Skeletal muscle cell (primary cell): ENCODE measurements at places on chromosomes 5 and 9.

- no peak for DNase-seq
These were observed 111.5 kb upstream of the FSTL4 start for GRCh38 chr5:133723651-133724366.

- DNase-seq = no peak
These were observed 274.9 kb downstream of the NR3C1 start for GRCh38 chr5:143128412-143129071.

GRCh38 chr9:86486891-86487837 lies 133.0 kb upstream of the TUT7 start:
- DNase-seq = peak; percentile 23

GRCh38 chr5:139644001-139644456 lies 4.1 kb upstream of the CXXC5 start:
- DNase-seq = no peak

DNA sequence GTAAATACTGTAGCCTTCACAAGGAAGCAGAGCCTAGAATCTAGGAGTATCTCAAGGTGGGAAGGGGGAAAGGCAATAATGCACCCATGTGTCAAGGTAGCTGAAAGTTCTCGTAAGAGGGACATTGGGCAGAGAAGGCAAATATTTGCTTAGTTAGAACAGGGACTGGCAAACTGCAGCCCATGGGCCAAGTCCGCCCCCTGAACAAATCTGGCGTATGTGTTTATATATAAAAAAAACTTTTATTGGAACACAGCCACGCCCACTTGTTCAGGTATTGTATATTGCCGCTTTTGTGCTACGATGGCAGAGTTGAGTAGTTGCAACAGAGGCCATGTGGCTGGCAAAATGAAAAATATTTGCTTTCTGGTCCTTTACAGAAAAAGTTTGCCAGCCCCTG lies 16.1 kb downstream of the KCNN2 start:
- DNase-seq = no peak

GRCh38 chr9:106693558-106693957 lies 169.4 kb upstream of the ZNF462 start:
- no peak for DNase-seq

- DNase-seq = no peak
These were observed 79.5 kb downstream of the SEMA4D start for GRCh38 chr9:89418474-89418845.

GRCh38 chr9:82499337-82499736 lies 510.8 kb downstream of the SPATA31D1 start:
- DNase-seq = no peak

- no peak for DNase-seq
These were observed 1.2 kb downstream of the ZNF608 start for GRCh38 chr5:124745007-124745927.

DNA sequence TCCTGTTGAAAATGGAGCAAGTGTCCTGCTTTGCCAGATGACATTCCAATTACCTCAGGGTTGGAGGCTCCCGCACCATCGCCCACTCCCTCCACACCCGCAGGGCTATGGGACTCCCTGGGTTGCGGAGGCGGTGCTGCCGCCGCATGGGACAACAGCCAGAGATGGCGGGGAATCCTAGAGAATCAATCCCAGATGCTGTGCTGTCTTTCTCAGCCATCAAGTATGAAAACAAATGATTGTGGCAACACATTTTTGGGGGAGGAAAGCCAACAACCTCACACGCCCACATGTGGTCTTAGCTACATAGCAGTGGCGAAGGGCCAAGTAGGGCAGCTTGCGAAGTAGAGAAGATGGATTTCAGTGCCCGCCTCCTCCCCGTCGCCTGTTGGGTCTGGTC lies 46.7 kb downstream of the IL31RA start:
- DNase-seq = peak; percentile 84

DNA sequence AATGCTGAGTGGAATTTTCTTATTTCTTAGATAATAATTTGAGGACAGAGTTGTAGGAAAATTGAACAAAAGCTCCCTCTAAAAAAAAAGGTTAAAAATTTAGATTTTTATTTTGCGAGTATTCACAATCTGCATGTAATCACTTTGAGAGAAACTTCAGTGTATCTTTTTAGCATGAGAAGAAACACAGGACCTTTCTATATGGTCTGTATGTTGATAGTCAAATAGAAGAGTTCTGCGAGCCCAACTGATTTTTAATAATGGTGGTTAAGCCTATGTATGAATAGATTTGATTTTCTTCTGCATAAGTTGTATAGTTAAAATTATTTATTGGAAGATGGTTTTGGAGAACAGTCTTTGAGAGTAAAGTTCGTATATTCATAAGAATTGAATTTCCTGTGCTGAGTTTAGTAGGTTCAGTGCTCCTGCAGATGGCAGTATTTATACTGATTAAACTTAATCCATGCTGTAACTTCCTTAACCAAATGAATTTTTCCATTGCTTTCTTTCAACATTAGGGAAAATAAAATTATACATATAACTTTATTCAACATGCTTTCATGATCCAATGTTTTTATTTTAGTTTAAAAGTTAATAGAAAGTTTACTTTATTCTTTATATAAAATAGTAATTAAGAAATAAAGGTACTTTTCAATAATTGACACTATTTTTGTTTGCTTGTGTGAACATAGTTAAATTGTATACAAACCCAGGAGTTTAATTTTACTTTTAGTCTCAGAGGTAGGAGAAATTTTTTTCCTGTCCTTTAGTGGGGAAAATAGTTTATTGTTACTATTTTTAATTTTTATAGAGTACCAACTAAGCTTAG lies 19.6 kb downstream of the TCERG1 start:
- no peak for DNase-seq

- DNase-seq = no peak
These were observed 869 bp upstream of the ESM1 start for GRCh38 chr5:54986269-54986654.

- no peak for DNase-seq
These were observed 1123.7 kb upstream of the C9orf72 start for GRCh38 chr9:28696960-28697359.

DNA sequence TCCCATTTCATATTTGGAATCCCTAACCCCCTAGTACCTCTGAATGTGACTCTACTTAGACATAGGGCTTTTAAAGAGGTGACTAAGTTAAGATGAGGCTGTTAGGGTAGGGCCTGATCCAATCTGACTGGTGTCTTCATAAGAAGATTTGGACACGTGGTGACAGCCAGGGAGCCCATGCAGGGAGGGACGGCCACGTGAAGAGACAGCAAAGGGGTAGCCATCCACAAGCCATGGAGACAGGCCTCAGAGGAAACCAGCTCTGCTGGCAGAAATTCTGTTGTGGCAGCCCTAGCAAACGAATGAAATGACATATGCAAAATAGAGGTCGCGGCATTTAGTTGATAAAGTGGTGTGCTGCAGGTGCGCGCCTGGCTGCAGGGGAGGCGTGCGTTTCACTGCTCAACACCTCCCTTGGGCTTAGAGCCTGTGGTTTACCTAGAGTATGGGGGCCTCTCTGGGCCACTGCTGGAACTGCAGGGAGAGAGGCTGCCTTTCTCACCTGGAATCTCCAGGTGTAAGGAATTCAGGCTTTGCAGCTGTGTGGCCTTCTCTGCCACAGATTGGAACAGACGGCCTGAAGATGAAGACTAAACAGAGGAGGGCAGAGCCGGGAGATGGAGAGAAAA lies 7.1 kb upstream of the AFAP1L1 start:
- DNase-seq = no peak

GRCh38 chr9:133168432-133168831 lies 4.7 kb upstream of the GBGT1 start:
- DNase-seq = no peak

DNA sequence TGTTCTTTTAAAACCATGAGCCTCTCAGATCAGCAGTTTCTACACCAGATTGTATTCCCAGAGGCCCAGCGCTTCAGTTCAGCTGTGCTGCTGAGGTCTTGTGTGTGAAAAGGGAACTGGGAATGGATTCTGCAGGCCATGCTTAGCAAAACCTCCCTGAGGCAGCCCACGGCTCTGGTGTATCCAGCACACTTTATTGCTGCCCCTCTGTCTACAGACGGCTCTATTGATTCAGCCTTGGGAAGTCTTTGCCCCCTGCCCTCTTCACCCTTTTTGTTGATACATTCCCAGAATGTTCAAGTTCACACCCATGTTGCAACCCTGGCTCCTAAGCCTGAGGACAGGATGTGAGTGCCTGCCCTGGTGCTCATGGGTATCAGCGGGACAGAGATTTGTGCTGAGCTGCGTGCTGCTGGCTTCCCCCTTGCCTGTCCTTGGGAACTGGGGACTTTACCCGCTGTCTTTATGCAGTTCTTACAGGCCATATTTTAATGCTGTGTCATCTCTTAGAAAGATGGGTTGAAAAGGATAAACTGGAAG lies 37.3 kb downstream of the ARHGAP26 start:
- DNase-seq = no peak

GRCh38 chr9:134028575-134029247 lies 3.4 kb downstream of the BRD3OS start:
- DNase-seq = no peak

DNA sequence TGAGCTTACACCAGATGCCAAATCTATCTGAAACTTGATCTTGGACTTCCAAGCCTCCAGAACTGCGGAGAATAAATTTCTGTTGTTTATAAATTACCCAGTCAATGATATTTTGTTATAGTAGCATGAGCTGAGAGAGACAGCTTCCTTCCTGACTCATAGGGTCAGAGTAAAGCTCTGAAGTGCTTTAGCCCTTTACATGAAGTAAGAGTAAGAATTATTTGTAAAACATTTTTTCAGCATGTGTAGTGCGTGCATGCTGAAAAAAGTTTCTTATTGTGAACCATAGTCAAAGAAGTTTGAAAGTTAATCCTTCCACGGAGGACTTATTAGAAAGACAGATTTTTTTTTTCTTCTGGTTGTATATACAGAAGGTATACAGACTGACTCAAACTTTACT lies 172.4 kb downstream of the DMRT2 start:
- no peak for DNase-seq

DNA sequence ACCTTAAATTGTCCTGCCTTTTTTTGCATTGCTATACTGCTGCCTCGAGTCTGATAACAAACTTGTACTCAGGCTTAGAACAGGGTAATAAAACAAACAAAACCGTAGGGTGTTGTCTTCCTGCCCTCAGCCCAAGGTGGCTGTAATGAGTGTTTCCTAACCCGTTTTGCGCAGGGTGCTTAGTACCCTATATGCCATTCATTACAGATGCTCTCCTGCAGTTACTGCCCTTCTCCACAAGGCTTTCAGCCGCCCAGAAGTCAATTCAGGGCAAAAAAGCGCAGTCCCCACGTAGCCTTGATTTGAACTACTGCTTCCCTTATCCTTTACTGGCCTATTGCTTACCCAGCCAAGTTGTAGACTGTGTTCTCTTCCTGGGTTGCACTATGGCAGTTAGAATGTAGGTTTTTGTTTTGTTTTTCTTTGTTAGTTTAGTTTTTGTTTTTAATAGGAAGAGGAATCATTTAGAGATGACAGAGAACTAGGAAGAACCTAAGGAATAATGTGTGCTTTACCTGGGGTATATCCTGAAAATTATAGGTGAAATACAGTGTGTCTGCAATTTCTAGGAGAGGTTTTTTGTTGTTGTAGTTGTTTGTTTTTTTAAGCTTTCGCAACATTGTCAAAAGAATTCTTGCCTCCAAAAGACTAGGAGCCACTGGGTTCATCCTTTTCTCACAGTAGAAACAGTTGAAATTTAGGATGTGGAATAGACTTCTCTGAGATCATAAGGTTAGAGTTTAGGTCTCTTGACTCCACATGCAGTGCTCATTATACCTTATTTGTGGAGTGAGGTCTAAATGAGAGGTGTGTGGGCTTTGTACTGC lies 1.3 kb downstream of the HMGXB3 start:
- peak; percentile 32 for DNase-seq

DNA sequence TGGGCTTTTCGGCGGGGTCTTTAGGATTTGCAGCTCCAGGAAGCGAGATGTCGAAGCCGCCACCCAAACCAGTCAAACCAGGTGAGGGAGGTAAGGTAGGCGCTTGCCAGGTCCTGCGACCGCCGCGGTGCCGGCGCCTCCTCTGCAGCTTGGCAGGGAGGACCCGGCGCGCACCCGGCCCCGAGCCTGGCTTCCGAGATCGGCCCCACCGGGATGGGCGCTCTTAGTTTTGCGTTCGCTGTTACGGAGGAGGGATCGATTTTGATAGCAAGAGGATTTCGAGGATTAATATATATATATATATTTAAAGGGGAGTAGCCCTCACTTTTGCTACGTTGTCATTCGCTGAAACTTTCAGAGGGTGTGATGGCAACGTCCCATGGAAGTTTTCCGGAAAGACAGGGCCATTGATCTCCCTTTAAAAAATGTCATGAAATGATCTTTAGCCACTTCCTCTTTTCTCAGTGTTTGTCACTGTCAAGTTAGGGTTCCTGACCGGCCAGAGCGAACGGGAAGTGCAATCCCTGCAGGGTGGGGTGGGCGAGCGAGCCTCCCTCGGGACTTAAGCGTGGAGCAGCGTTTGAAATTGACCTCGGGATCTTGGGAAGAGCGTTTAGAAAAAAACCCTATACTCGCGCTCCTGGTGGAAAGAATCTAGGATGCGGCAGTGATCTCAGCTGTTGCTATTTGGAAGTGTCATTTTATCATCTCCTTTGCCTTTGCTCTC lies 495 bp downstream of the OSTF1 start:
- DNase-seq = no peak

DNA sequence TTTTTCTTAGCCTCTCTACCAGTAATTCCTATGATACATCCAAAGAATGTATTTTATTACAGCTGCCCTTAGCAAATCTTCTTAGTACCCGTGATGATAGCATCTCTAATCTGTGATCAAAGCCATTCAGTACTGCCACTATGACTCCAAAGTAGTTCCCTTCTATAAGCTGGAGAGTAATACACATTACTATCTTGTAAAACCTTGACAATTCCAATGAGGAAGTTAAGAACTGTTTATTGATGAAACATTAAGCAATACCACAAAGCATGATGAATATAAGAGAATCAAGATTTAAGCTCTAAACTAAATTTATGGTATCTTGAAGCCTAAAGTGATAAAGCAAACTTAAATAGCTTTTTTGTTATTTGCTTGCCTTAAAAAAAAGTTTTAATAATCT lies 86.1 kb downstream of the SMIM23 start:
- no peak for DNase-seq

- peak; percentile 73 for DNase-seq
These were observed 111.9 kb downstream of the SUSD1 start for GRCh38 chr9:112063151-112063550.

- no peak for DNase-seq
These were observed 75.0 kb downstream of the STK10 start for GRCh38 chr5:172113036-172113435.

GRCh38 chr5:112907166-112907631 lies 14.8 kb downstream of the REEP5 start:
- DNase-seq = no peak

- DNase-seq = peak; percentile 10
These were observed 47.5 kb upstream of the TLE4 start for GRCh38 chr9:79524266-79524665.

DNA sequence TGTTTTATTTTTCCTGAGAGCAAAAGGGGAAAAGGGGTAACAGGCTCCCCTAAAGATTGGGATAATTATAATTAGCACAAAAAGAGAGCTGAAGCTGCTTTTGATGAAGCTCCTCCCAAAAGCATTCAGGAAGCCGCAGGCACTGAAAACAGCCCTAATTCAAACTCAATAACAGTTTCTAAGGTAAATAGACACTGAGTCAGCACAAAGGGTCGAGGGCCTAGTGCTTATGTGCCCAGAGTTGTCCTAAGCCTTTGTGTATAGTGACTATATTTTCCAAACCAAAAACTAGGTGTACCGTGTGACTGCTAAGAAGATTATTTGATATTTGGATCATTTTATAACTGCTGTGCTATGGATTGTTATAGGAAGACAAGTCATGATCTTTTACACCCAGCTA lies 67.7 kb downstream of the HMHB1 start:
- DNase-seq = no peak

- no peak for DNase-seq
These were observed 6.9 kb downstream of the FGD3 start for GRCh38 chr9:92954049-92954861.
